ENCODE measurements at places on chromosomes 12 and 14. TPM values are rescaled to one million over a fixed set of nuclear protein-coding genes. Genes with fewer than 3 reads are reported as not detected.

The AQP6 gene
- not detected for total RNA-seq

The FERMT2 gene
- 60.1 TPM for total RNA-seq

The ADSS1 gene
- total RNA-seq = 2.3 TPM

The EML1 gene
- total RNA-seq = 10.1 TPM

The RAD9B gene
- total RNA-seq = not detected

The VRTN gene
- total RNA-seq = not detected

The FGD6 gene
- 32.2 TPM for total RNA-seq

The ZFHX2 gene
- total RNA-seq = 0.58 TPM

The ACRBP gene
- total RNA-seq = not detected

The EFS gene
- total RNA-seq = 15.2 TPM

The MEG3 gene
- 7.2 TPM for total RNA-seq

The DUSP16 gene
- total RNA-seq = 19.3 TPM

The CCDC77 gene
- total RNA-seq = 9.5 TPM

The CBLN3 gene
- total RNA-seq = 1.3 TPM

The TMPRSS12 gene
- not detected for total RNA-seq

The KRT79 gene
- not detected for total RNA-seq

The TMEM30B gene
- 4.8 TPM for total RNA-seq

The PPP1R36 gene
- total RNA-seq = 0.12 TPM

The PRKD1 gene
- total RNA-seq = 4.5 TPM

The DTX1 gene
- not detected for total RNA-seq

The PLCZ1 gene
- total RNA-seq = not detected
